ENCODE measurements at places on chromosomes 2 and 18.

GRCh38 chr2:179106676-179107428 lies 56.9 kb upstream of the CCDC141 start:
- DNase-seq, result no peak

DNA sequence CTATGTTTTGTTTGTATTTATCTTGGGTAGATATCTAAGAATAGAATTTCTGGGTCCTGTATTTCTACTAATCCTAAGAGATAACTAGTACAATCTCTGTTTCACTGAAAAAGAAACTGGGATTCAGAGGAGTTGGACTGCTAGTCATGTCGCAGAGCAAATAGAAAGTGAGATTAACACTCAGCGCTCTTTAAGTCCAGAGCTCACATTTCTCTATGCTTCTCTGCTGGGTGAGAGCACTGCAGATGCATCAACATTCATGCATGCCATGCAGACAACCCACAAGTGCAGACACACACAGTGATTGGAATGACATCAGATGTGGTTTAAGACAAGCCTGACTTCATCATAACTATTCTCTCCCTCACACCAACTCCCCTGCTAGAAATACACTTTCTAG lies 563.8 kb downstream of the TDRD15 start:
- no peak for DNase-seq

GRCh38 chr2:208172125-208172524 lies 8.7 kb upstream of the CRYGA start:
- no peak for DNase-seq

DNA sequence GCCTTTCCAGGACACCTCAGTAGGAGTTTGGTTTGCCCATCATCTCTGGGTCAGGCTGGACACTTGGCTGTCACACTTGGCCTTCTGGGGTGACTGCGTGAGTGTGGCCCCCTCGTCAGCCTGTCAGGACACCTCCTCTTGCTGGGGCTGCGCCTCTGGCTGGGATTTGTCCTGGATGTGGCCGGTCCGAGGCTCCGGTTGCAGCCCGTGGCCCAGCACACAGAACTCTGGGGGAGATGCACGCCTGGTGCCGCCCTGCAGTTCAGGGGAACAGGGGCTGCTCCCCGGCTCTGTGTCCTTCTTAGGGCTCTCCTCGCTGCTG lies 9.6 kb downstream of the PCARE start:
- DNase-seq, result no peak

DNA sequence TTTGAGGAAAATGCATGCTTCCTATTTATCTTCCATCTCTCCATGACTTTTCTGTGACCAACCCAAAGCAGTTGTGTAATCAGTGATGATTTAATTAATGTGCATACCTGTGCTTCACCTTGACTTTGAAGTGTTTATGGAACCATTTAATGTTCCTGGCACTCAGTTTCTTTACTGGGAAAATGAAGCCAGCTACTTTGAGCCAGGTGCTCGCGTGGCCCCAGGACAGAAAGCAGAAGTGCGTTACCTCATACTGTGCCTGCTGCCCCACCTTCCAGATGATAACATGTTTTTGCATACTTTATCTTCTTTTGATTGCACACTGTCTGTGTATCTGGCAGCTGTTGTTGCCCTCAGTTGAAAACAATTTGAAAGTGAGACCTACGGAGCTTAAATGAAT lies 61.3 kb downstream of the PMAIP1 start:
- DNase-seq, result no peak

- no peak for DNase-seq
These were observed 34.9 kb downstream of the SPATS2L start for GRCh38 chr2:200341376-200341775.

GRCh38 chr18:21100146-21100545 lies 11.5 kb downstream of the ROCK1 start:
- no peak for DNase-seq

GRCh38 chr2:232789082-232789481 lies 12.7 kb upstream of the KCNJ13 start:
- DNase-seq, result no peak

DNA sequence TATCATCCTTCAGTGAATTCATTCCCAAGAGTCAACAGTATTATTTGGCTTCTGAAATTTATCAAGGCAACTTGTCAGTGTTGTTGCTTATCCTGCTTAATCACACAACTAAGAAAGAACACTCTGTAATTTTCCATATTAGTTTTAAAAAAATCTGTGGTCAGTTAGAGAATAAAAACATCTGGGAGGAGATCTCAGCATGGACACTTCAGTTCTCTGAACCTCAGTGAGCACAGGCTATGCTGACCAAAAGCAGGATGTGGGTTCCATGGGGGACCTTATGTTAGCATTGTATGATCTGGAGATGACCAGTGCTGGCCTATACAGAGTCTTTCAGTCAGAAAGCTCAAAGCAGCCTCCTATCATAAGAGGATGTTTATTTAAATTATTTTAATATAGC lies 79.1 kb upstream of the KLHL14 start:
- no peak for DNase-seq

- no peak for DNase-seq
These were observed 214.2 kb downstream of the TNS1 start for GRCh38 chr2:217788669-217789002.

DNA sequence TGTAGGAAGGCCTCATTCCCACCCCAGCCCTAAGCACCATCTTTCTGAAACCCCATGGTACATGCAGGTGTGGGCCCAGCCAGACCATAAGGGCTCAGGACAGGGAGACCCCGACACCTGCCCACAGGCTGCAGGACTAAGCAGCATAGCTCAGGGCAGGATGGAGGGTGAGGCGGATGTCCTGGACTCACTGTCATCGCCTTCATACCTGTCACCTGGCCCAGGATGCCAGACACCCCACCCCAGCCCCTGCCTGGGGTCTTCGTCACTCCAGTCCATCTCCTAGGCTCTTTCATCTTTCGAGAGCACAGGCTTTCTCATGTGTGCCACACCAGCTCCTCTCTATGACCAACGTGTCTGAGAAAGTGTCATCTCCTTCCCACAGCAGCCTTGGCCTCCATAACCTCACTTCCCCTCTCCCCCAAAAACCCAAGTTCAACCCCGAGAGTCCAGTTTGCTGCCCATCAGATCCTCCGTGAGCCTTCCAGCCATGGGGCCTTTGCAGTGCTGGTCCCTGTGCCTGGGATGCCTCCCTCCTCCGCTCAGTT lies 71.5 kb downstream of the EMX1 start:
- no peak for DNase-seq
